ENCODE measurements at places on chromosomes 12 and 14. TPM values are rescaled to one million over a fixed set of nuclear protein-coding genes. Genes with fewer than 3 reads are reported as not detected.

ADAMTS20 gene
- 0.25 TPM for total RNA-seq

PTPRB gene
- 7.1 TPM for total RNA-seq

KLRG1 gene
- 7.9 TPM for total RNA-seq

SIX6 gene
- total RNA-seq, result not detected

C12orf56 gene
- 0.25 TPM for total RNA-seq

SLC35F4 gene
- 1.2 TPM for total RNA-seq

AICDA gene
- total RNA-seq, result not detected

SUSD6 gene
- 6.4 TPM for total RNA-seq

LHX5 gene
- under 0.01 TPM for total RNA-seq

CLEC4A gene
- 0.25 TPM for total RNA-seq

DPPA3 gene
- total RNA-seq, result not detected

CDCA3 gene
- 2.7 TPM for total RNA-seq

PMCH gene
- not detected for total RNA-seq

SERPINA4 gene
- total RNA-seq, result not detected

CRIP1 gene
- total RNA-seq, result 2.0 TPM

POP5 gene
- 18.9 TPM for total RNA-seq

LIN7A gene
- total RNA-seq, result 28.5 TPM

TPH2 gene
- total RNA-seq, result not detected

SOAT2 gene
- not detected for total RNA-seq

VRTN gene
- total RNA-seq, result not detected

AGAP2 gene
- total RNA-seq, result 40.6 TPM

C12orf54 gene
- total RNA-seq, result not detected

CLEC1A gene
- total RNA-seq, result 0.98 TPM

KCNA5 gene
- 6.6 TPM for total RNA-seq

SAMD4A gene
- 9.1 TPM for total RNA-seq

CLEC14A gene
- total RNA-seq, result 3.2 TPM

CTSG gene
- 0.25 TPM for total RNA-seq

ABHD12B gene
- total RNA-seq, result not detected

ACIN1 gene
- total RNA-seq, result 61.0 TPM

KLRD1 gene
- total RNA-seq, result 0.25 TPM

AJUBA gene
- 2.0 TPM for total RNA-seq

ACRBP gene
- total RNA-seq, result 0.25 TPM

CPNE6 gene
- 46.2 TPM for total RNA-seq

All from temporal lobe (tissue), 4 donors.